ENCODE measurements at places on chromosomes 13 and 19.

DNA sequence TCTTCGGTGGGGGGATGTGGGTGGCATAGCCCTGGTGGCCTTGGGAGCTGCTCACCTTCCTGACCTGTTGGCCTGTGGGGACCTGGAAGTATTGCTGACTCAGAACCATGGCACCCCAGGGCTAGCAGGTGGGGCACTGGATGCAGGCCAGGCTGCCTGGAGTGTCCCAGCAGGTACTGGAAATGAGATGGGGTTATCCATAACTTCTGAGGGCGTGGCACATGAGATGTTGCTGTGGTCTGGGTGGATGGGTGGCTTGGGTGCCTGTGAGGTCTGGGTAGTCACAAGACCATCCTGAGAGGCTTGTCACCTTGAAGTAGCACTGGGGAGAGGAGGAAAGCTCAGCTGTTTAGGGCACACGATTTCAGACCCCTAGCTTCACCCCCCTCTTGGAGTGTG is 636 bp upstream of the RNF225 start:
- no peak for DNase-seq

GRCh38 chr13:78610381-78610883 is 7.1 kb upstream of the POU4F1 start:
- no peak for DNase-seq

- DNase-seq = no peak
Observed at GRCh38 chr19:47253467-47253881, 2.9 kb upstream of the CCDC9 start.

- no peak for DNase-seq
Observed at GRCh38 chr19:29674374-29675119, 9.3 kb downstream of the PLEKHF1 start.

- peak; percentile 59 for DNase-seq
Observed at GRCh38 chr19:48244281-48244680, 11.4 kb downstream of the CARD8 start.

DNA sequence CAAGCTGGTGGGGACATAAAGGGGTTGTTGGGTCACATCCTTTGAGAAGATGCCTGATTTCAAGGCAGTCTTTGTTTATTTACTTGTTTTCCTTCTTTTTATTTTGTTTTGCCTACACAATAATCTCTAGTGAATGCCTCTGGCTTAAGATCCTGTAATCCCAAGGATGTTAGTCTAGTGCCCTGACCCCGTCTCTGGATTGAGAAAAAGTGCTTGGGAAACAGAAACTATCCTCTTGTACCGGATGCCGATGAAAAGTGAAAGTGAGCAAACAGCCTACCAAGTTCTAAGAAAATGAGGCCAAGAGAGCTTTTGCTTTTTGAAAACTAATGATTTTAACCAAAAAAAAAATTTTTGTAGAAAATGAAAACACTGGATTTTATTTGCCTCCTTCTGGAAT is 42.1 kb upstream of the C1QTNF9 start:
- DNase-seq = no peak

All from activated CD4-positive, alpha-beta T cell treated with anti-CD3 and anti-CD28 coated beads for 36 hours (primary cell).